Kidney epithelial cell (primary cell): ENCODE measurements at places on chromosomes 3 and 15. TPM values are rescaled to one million over a fixed set of nuclear protein-coding genes. Genes with fewer than 3 reads are reported as not detected.

The CCR8 gene
- total RNA-seq: not detected in 2 replicates

DNA sequence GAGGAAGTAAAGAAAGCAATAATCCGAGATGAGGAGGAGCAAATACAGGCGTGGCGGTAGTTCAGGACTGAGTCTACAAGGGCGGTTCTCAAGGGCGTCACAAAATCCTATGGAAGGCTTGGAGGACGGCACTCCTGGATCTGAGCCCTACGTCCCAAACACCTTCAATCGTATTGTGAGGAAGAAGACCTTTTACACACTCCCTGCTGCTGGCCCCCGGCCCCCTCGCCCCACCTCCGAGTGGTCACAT lies 747 bp downstream of the PLD1 start:
- DNase-seq: no peak

DNA sequence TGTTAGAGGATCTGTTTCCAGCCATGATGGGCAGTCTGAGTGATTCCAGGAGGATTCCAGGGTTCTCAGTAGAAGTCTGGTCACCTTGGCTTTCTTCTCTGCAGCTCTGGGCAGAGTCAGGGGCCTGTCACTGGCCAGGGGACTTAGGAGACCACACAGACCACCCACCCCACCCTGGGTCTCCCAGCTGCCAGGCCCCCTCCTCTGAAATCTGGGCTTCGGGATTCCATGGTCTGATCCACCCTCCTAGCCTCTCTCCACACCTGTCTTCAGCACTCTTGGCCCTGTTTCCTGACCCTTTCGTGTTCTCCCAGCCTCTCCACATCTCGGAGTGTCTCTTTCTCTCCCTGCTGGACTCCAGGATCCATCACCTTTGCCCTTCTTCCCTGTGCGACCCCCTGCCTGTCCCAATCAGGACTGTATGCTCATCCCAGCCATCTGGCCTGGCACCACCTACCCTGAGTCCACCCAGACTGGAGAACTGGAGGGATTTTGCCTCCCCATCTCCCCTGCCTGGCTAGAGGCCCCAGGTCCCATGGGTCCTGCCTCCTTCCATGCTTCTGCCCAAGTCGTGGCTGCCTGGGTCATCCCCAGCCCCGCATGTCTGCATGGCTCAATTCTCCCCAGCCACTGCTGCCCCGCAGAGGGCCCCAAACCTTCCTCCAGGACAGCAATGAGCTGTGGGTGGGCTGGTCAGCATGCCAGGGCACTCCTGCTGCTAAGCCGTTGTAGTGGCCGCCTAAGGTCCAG lies 34.3 kb downstream of the GOLGA6L10 start:
- DNase-seq: no peak

- DNase-seq: no peak
Measured at GRCh38 chr3:65659396-65659795, 379.3 kb downstream of the MAGI1 start.

The ADPRH gene
- 7.3 and 10.1 TPM in 2 replicates for total RNA-seq
